ENCODE measurements at places on chromosomes 1 and 21. TPM values are rescaled to one million over a fixed set of nuclear protein-coding genes. Genes with fewer than 3 reads are reported as not detected.
A peak's percentile ranks its signal among the peaks of the same experiment; 100 is the strongest.

MAP3K7CL gene
- total RNA-seq: 9.3 TPM

MIXL1 gene
- not detected for total RNA-seq

CRP gene
- not detected for total RNA-seq

DNA sequence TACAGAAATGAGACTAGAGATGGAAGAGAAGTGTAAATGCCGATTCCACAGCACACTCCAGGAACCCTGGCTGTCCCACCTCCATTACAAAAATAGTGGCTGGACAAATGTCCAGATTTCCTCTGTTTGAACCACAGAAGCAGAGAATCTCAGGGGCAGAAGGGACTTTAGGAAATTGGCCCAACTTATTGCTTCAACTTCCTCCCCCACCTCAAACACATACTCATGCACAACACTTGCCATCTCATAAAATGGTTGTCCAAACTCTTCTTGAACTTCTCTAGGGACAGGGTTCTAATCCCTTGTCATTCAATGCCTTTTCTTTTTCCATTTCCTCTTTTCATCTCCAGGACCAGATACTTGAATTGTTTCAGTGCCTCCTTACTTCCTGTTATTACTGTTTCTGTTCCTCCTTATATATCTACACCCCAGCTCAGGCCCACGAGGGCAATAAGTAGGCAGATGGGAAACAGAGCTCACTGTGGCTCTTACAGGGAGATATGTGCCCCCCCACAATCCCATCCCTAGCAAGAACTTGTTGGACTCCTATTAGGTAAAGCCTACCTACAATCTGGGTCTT, 8.5 kb upstream of the B4GALT3 start:
- no peak for DNase-seq
- H3K27me3 ChIP-seq: no peaks in the 10 kb centered on the region
- H3K36me3 ChIP-seq: peaks cover 5% of the 10 kb centered on the region
- peak overlapping the region; percentile 61 for H3K4me3 ChIP-seq
- H3K4me1 ChIP-seq: peaks cover 70% of the 10 kb centered on the region
- H3K27ac ChIP-seq: peak overlapping the region; percentile 96

All from activated CD8-positive, alpha-beta memory T cell treated with anti-CD3 and anti-CD28 coated beads, Interleukin-2, amount 10 ng/mL, durations not matched to agents 7 days and 5 days (primary cell).